ENCODE measurements at places on chromosomes 3 and 15.

- no peak for DNase-seq
These were observed 429.3 kb downstream of the GRM7 start for GRCh38 chr3:7290077-7290825.

- no peak for DNase-seq
These were observed 6.2 kb upstream of the SLC6A6 start for GRCh38 chr3:14396031-14396692.

DNA sequence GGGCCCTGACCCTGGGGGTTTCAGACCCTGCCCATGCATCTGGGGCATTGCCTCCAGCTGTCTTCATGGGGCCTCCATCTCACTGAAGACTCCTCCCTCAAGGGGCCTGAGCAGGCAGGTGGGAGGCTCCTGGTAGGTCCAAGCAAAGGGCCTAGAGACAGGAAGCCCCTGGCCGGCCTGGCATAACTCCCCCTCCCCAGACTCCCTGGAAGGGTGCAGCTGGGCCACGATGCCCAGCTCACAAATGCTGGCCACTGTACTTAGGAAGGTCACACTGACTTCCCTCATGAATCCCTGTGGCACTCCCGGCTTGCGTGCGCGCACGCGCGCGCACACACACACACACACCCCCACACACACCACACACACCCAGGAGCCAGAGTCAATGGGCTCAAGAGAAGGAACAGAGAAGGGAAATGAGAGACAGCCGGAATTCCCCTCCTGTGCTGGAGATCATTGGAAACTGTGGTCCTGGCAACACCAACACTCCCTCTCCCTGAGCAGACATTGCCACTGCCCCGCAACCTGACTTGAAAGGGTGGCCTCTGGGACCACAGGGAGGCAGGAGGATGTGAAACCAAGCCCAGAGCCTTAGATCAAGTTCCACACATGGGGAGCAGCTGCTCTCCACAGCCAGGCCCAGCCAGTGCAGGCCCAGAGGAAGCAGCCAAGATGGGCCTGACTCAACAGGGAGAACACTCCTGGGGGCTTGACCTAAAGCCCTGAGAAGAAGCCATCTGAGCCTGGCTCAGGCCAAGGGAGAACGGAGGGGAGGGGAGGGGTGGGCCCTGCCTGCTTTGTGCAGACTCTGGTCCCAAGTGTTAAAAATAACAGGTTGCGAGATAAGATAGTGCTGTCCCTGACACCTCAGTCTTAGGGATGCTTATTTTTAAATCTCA is 69.7 kb downstream of the SCN5A start:
- DNase-seq, result no peak

- no peak for DNase-seq
These were observed 21.1 kb upstream of the RHO start for GRCh38 chr3:129507181-129507831.

GRCh38 chr3:191373327-191373726 is 43.0 kb upstream of the UTS2B start:
- no peak for DNase-seq

DNA sequence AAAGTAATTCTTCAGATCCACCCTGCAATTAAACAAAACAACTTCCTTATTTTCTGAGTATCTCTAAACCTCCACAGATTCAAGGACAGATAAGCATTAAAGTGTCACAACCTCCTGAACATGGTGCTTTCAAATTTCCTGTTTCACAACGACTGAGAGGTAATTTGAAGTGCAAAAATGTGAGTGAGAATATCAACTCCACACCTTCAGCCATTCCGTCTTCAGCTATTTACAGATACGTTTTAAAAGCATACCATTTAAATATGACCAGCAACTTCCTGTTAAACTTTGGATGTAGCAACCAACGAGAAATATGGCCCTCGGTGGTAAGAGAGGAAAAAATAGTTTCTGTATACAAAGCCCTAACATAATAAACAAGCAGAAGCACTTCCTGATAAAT is 32.1 kb upstream of the PCSK6 start:
- DNase-seq, result no peak

DNA sequence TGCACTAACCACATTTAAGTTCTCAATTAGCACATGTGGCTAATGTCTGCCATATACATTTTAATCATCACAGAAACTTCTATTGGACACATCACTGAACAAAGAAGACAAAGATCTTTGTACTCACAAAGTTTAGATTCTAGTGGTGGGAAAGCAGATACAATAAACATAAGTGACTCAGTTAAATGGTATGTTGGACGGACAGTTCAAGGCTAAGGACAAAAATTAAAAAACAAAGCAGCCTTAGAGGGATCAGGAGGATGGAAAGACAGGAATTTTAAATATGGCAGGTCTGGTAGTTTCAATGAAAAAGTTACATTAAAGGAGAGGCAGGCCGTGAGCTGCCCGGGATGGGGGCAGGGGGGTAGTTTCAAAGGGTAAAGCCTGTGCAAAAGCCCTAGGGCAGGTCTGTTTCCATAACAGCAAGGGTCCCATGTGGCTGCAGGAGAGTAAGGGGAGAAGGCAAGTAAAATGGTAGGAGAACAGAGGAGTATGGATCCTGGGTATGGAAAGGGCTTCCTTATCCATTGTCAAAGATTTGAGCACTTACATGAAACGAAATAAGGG is 220.7 kb downstream of the FHIT start:
- no peak for DNase-seq

DNA sequence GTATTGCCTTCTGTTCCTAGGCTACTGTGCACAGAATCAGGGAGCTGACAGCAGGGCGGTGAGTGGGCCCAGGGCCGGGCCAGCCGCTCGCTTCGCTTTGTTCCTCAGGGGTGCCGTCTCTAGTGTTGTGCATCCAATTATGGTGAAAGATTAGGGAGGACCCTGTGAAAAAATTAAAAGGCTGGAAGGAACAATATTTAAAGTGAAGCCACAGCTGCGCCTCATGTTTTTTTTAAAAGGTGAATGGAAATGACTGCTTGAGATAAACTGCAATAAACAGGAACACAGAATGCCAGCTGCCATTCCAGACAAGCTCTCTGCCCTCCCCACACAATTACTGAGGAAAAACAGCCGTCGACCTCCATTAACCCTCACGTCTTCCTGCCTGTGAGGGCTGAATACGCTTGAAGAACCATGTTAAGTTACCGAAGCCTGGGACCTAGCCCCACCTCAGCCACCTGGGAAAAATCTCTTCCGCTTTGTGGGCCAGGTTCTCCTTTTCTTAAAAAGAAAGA is 132.0 kb upstream of the IL12A start:
- no peak for DNase-seq

DNA sequence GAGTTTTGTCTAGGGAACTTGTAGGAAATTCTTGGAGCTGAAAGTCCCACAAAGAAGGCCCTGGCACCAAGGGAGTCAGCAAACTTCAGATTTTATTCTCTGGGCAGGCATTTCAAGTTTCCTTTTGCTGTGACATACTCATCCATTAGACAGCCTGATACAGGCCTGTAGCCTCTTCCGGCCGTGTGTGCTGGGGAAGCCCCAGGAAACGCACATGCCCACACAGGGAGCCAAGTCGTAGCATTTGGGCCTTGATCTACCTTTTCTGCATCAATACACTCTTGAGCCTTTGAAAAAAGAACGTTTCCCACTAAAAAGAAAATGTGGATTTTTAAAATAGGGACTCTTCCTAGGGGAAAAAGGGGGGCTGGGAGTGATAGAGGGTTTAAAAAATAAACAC is 15.0 kb downstream of the TIGIT start:
- DNase-seq, result no peak

DNA sequence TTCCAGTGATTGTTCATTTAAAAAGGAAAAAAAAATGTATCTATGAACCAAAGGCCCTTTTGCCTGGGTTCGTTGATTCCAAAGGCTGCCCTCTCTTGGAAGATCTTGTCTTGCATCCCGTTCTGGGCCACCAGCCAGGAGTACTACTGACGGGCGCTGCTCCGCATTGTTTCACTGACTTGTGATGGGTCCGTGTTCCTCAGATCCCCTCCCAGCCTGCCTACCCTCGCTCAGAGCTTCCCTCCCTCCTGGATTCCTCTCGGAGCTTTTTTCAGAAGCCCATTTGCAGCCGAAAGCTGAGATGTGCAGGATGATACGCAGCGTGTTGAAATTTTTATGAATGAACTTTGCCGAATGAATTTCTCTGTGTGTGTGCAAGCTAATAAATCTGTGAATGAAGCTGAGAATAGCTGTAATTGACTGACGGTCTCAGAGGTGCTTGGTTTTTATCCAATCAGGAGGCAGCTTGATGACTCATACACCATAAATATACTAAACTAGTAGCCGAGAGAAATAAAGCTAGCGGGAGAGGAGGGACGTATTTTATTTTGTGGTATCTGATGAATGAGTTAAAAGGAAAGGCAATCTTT is at the start of gene SHC4:
Gene SHC4 (minus strand): TSS at position 396 of the 590 bp plus-strand sequence. CDS start 904 bp downstream, outside the sequence.
- peak; percentile 38 for DNase-seq

DNA sequence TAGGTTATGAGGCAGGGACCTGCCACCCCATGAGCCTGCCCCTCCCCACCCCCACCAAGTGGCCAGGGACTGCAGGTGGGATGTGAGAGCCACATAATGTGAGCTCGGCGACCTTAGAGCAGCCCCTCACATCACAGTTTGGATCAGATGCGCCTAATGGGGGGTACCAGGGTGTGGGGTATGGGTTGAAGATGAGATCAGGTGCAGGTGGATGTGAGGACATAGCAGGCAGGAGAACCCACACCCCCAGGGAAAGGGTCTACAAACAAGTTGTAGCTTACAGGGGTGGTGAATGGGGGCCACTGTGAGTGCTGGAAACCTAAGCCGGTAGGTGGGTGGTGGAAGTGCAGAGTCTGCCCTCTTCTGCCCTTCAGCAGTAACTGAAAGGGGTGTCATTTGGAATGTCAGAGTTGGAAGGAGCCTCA is 94.0 kb downstream of the CORO2B start:
- no peak for DNase-seq

- DNase-seq, result no peak
These were observed 445.3 kb downstream of the NAALADL2 start for GRCh38 chr3:175304404-175304803.

DNA sequence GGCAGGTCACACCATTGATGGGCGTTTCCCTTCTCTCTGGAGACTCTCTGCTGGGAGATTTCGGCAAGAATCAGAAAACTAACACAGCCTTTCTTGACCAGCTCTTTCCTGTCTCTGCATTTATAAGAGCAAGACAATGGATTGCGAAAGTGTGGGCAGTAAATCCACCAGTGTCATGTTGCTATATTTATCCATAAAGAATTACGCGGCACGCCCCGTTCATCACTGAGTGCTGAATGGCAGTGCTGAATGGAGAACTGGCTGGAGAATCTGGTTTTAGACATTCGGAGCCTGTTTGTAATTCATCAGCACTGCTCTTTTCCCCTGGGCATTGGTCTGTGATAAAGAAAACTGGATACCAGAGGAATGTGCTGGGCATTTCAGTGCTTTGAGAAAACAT is 2.0 kb upstream of the CEMIP start:
- no peak for DNase-seq

GRCh38 chr3:8663177-8664061 is 18.8 kb upstream of the SSUH2 start:
- DNase-seq, result no peak

DNA sequence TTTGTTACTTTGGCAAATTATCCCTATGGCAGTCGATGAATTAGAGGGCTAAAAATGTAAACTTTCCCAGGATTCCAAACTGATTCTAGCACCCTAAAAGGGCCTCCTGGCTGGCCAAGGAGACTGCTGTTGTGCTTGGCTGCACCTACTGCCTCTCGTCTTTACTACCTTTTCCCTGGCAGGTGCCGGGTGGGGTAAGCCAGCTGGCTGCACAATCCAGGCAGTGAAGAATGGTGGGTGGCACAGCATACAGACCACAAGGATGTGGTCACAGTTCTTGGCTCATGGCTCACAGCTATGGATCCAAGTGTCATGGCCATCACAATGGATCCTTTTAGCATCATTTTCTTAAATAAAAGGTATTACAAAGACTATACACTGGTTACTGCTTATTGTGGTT is 20.7 kb upstream of the SLC25A26 start:
- no peak for DNase-seq

GRCh38 chr3:196741249-196741889 is 1.7 kb downstream of the PAK2 start:
- no peak for DNase-seq

GRCh38 chr15:92583096-92584034 is 72.2 kb downstream of the FAM174B start:
- DNase-seq, result no peak

DNA sequence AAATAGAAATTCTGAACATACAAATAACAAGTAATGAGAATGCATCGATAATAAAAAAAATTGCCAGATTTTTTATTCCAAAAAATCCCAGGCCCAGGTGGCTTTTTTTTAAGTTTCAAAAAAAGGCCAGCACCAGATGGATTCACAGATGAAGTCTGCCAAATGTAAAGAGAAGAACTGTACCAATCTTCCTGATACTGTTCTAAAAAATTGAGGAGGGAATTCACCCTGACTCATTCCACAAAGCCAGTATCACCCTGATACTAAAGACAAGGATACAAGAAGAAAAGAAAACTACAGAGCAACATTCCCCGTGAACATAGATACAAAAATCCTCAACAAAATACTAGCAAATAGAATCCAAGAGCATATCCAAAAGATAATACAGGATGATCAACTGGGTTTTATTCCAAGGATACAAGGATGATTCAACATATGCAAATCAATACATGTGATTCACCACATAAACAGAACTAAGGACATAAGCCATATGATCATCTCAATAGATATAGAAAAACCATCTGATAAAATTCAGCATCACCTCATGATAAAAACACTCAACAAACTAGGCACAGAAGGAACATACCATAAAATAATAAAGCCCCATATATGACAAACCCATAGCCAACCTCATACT is 44.1 kb upstream of the XCR1 start:
- no peak for DNase-seq

- no peak for DNase-seq
These were observed 18.7 kb upstream of the P3H2 start for GRCh38 chr3:190139365-190139764.

GRCh38 chr3:112407214-112407887 is 74.4 kb downstream of the CD200 start:
- DNase-seq, result no peak

DNA sequence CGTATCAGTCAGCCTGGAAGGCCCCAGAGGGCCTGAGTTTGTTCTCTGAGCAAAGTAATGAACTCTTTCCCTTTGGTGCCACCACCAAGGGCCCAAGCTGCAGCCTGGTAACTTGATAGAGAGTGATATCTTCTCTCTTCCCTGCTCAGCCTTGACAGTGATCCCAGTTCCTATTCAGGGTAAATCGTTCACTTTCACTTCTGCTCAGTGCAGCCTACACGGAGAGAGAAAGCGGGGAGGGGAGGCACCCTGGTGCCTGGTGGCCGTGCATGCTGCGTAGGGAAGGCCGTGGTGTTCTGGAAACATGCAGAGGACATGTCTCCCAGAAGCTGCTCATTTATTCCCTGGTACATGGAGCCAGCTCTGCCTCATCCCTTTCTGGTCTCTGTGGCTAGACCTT is 54.9 kb downstream of the KIF9 start:
- DNase-seq, result no peak

DNA sequence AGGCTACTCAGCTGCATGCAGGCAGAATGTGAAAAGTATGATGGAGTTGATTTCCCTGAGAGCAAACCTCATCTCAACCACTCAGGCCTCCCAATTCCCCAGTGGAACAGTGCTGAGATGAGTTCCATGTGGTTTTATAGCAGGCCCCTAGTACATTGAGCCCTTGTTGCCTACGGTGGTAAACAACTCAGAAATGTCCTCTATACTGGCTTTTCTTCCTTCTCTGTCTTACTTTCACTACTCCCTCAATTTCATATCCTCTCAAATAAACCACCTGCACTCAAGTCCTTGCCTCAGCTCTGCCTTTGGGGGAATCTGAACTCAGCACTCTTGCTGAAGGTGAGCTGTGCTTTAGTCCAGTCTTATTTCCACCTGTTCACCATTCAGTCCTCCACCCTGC is 399.9 kb downstream of the PDCD6IP start:
- no peak for DNase-seq
